Kidney (tissue), 22 donors: ENCODE measurements at places on chromosomes 11 and 22. TPM values are rescaled to one million over a fixed set of nuclear protein-coding genes. Genes with fewer than 3 reads are reported as not detected.

- no peak for DNase-seq
- peak overlapping the region; percentile 97 for H3K27ac ChIP-seq
- no peaks in the 10 kb centered on the region for H3K4me1 ChIP-seq
- H3K4me3 ChIP-seq = peak overlapping the region; percentile 91
- no peaks in the 10 kb centered on the region for H3K27me3 ChIP-seq
- H3K36me3 ChIP-seq = no peaks in the 10 kb centered on the region
Measured at GRCh38 chr22:38180841-38181452, 683 bp downstream of the PLA2G6 start.

GRCh38 chr11:73972620-73973449, 9.8 kb downstream of the UCP2 start:
- no peaks in the 10 kb centered on the region for H3K4me1 ChIP-seq
- H3K36me3 ChIP-seq = peaks cover 4% of the 10 kb centered on the region
- no peak for DNase-seq
- no peaks in the 10 kb centered on the region for H3K27me3 ChIP-seq
- no peak overlapping the region for H3K4me3 ChIP-seq

P2RX3 gene
- total RNA-seq = not detected

GRCh38 chr11:34044664-34045485, 6.7 kb upstream of the CAPRIN1 start:
- H3K4me3 ChIP-seq = no peak overlapping the region
- no peaks in the 10 kb centered on the region for H3K4me1 ChIP-seq
- no peaks in the 10 kb centered on the region for H3K36me3 ChIP-seq
- DNase-seq = no peak
- H3K27ac ChIP-seq = no peak overlapping the region
- H3K27me3 ChIP-seq = no peaks in the 10 kb centered on the region

GRCh38 chr11:117045196-117045595, 53.0 kb downstream of the SIK3 start:
- peak overlapping the region; percentile 18 for H3K27ac ChIP-seq
- H3K4me3 ChIP-seq = peak overlapping the region; percentile 20
- no peaks in the 10 kb centered on the region for H3K27me3 ChIP-seq
- peaks cover 25% of the 10 kb centered on the region for H3K4me1 ChIP-seq

KCNQ1 gene
- total RNA-seq = 45.5 TPM

DNA sequence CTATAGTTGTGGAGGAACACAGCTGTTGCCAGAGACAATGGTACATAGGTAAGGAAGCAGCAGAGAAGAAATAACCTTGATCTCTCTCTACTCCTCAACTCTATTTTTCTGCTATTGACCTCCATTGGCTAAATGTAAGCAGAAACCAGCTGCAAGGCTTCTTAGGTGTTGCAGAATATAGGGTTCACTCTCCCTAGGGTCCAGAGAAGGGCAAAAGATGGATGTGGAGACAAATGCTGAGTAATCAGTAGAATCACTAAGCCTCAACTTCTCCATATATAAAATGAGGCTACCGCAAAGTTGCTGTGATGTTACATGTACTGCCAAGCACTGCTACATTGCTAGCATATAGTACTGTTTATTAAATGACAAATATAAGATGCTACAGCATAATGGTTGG, 120.6 kb downstream of the PDE3B start:
- H3K4me1 ChIP-seq = no peaks in the 10 kb centered on the region
- DNase-seq = no peak
- no peaks in the 10 kb centered on the region for H3K27me3 ChIP-seq
- no peaks in the 10 kb centered on the region for H3K36me3 ChIP-seq

SYT8 gene
- 1.7 TPM for total RNA-seq

MYRF gene
- 36.3 TPM for total RNA-seq

DNA sequence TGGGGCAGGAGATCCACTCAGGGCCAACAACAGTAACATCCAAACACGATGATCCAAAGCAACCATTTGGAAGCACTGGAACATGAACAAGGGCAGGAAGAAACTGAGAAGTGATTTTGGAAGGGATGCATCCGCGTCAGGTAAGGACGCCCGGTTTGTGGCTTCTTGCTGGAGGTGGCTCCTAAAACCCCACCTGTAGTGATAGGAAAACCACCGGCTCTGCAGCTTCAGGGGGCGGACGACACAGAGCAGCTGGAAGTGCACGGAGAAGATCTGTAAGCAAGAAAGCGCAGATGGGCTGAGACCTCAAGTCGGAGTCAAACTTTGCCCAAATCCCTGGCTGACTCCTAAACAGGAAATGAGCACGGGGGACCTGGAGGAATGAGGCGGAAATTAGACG, 1066.1 kb downstream of the BRD1 start:
- no peak overlapping the region for H3K27ac ChIP-seq
- H3K36me3 ChIP-seq = no peaks in the 10 kb centered on the region
- H3K4me3 ChIP-seq = no peak overlapping the region

DNA sequence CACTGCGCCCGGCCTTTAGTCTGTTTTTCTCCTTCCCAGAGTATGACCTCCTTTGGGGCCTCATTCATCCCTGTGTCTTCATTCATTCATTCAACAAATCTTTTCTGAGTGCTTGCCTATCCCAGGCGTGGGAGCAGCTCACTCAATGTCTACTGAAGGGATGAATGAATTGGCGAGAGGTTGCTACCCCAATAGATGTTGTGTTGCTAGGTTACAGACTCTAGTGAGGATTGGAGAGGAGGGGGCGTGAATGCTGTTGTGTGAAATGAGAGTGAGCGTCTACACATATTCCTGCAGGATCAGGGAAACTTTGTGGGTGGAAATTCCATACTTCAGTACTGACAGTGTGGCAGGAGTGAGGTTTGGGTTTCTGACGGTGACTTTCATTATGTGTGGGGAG, 55.5 kb upstream of the EP300 start:
- H3K4me1 ChIP-seq = no peaks in the 10 kb centered on the region
- no peaks in the 10 kb centered on the region for H3K36me3 ChIP-seq

DNA sequence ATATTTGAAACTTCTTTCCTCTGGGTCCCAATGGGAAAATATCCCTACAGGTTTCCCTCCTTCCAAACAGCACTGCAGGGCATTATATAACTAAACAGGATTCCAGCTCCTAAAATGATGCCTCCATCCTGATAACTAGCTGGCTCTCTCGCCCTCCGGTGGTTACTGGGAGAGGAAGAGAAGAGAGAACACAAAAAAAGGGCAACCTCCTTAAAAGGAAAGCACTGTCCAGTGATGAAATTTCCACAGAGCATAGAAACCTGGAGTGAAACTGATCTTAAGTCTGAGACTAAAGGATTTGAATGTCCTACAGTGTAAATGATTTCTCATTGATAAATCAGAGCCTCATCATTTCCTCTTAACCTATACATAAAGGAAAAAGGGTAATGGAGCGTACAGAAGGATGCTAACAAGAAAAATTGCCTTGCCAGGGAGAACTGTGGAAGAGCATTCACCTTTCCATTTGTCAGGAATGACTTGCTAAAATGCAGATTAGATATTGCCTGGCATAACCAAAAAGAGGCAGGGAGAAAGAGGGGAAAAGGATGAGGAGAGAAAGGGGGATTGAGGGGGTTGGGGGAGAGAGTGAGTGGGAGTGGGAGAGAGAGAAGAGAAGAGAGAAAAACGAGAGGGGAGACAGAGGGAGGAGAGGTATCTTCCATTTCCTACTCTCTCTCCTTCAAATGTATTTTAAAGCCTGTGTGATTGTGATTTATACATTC, 121.3 kb downstream of the APOL5 start:
- H3K36me3 ChIP-seq = no peaks in the 10 kb centered on the region
- H3K4me1 ChIP-seq = peaks cover 20% of the 10 kb centered on the region
- peak overlapping the region; percentile 85 for H3K4me3 ChIP-seq
- peak; percentile 74 for DNase-seq
- no peaks in the 10 kb centered on the region for H3K27me3 ChIP-seq
- no peak overlapping the region for H3K27ac ChIP-seq

- no peaks in the 10 kb centered on the region for H3K27me3 ChIP-seq
- DNase-seq = no peak
- H3K27ac ChIP-seq = no peak overlapping the region
Measured at GRCh38 chr11:117874910-117875381, 1.5 kb downstream of the FXYD6 start.

DNA sequence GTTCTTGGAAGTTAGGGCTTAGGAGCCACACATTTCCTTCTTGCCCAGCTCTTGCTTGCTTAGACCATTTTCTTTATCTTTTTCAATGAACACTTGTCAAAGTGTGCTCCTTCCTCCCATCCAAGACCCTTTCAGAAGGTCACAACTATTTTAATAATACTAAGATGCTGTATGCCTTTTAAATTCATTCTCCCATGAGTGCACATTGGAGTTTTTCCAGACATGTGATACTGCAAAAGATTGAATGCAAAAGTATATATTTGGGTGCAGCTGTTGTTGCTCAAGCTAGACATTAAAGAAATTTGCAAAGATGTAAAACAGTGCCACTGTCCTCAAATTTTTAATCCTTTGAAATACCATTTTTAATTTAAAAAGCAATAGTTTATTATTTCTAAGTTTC, 69.3 kb upstream of the TNRC6B start:
- H3K27me3 ChIP-seq = no peaks in the 10 kb centered on the region
- peaks cover 15% of the 10 kb centered on the region for H3K4me1 ChIP-seq
- peak overlapping the region; percentile 55 for H3K4me3 ChIP-seq
- no peaks in the 10 kb centered on the region for H3K36me3 ChIP-seq
